ENCODE measurements at places on chromosomes 11 and 22.

GRCh38 chr22:28105413-28105812 lies 186.4 kb upstream of the PITPNB start:
- DNase-seq, result no peak

- no peak for DNase-seq
These were observed 5.5 kb downstream of the ZC3H12C start for GRCh38 chr11:110098645-110099044.

DNA sequence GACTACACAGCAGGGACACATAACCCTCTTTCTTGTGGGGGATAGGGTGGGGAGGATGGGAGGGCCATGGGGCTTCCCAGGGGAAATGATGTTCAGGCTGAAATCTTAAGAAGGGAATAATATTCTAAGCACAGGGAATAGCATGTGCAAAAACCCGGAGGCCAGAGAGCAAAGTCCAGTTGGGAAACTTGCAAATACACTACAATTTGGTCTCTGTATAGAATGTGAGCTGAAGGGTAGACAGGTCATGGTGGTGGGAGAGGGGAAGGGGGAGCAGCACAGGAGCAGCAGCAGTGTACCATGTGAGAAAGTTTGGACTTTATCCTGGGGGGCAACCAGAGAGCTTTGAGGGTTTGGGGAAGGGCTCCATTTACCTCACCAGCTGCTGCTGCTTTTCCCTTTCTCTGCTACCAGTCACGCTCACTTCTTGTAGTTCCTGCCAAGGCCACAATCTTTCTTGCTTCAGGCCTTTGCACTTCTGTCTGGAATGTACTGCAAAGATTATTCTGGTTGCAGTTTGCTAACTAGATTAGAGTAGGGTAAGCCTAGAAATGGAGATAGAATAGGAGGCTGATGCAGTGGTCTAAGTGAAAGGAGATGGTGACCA lies 43.0 kb downstream of the KREMEN1 start:
- no peak for DNase-seq

DNA sequence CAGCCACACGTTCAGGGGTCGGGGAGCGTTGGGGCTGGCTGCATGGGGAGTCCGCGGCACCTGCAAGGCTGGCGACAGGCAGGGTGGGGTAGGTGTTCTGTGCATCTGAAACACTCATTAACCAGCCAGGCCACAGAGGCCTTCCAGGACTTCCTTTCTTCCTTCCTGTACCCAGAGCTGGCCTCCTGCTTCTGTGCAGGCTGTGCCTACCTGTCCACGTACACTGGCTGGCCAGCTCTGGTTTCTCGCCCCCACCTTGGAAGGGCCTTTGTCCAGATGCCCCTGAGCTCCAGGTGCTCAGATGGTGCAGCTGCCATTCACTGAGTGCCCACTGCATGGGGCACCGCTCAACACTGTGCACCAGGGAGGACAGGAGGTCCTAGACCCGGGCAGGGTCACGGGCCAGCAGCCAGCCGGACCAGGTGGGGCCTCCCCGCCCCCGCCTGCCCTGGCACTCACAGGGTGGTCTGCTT lies 15.9 kb downstream of the TTLL12 start:
- no peak for DNase-seq

DNA sequence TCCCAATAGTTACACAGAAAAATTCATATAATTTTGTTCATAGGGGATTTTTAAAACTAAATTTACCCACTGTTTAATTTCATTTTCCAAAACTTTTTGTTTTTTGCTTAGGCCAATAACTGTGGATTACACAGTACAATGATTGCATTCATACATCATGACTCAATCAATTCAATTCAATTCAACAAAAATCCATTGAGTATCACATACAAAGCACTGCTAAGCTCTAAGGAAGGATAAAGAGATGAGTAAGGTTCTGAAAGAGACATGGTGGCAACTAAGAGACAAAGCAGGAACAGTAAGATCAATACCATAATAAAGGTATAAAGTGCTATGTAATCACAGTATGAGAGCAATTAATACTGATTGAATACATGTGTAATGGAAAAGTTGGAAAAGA lies 9.4 kb upstream of the LAYN start:
- DNase-seq, result no peak

GRCh38 chr22:28175730-28176492 lies 256.9 kb upstream of the PITPNB start:
- DNase-seq, result no peak

DNA sequence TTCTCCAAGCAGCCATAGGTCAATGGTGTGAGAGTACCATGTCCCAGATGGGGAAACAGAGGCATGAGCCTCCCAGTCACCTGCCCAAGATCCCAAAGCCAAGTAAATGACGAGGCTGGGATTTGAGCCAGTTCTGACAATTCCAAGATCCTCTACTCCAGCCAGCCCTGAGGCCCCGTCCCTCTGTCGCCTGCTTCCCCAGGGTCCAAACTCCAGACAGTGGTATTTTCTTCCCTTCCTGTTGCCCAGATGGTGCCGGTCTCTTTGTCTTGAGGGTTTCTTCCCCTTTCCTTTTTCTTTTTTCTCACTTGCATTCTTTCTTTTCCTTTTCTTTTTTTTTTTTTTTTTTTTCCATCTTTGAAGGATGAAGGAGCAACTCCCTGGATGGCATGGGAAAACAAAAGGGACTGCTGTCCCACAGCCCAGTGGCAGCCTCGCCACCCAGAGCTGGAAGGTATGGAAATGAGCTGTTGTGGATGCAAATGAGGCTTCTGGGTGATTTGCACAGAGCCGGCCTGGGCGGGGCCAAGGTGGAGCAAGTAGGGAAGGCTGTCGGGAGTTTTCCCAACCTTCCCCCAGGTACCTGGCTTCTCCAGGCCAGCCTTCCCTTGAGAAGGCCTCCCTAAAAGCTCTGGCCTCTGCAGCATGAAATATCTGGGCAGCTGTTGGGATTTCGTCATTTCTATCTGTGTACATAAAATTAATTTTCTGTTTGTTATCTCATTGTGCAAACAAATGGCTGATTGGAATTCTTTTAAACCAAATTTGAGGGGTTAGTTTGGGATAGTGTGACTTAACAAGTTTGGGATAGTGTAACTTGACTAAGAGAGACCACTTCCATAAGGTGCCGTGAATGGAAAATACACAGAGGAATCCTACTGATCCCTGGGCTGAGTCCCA lies 146.8 kb downstream of the MN1 start:
- DNase-seq, result no peak

DNA sequence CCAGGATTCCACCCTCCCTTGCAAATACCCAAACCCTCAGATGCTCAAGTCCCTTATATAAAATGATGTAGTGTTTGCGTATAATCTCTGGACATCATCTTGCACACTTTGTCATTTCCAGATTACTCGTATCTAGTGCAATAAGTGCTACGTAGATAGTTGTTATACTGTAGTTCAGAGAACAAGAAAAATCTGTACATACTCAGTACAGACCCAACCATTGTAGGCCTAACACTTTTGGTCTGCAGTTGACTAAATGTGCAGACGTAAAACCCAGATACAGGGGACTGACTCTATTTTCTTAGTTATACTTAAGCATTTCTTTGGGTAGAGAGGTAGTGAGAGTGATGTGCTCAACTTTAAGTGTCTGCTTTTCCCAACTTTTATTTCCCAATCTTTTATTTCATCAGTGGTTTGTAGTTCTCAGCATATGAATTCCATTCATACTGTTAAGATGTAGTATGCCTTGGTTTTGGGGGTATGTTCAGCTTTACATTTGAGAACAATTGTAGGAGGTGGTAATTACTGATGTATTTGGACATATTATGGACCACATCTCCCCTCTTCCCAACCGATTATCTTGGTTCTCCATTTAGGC lies 43.9 kb downstream of the DDX6 start:
- no peak for DNase-seq

GRCh38 chr22:43885319-43885671 lies 6.5 kb downstream of the PNPLA5 start:
- no peak for DNase-seq

- no peak for DNase-seq
These were observed 23.5 kb upstream of the ARHGAP42 start for GRCh38 chr11:100663583-100663982.

- DNase-seq, result no peak
These were observed 5.1 kb downstream of the MOB2 start for GRCh38 chr11:1481483-1481825.

- no peak for DNase-seq
These were observed 391.5 kb downstream of the CADM1 start for GRCh38 chr11:115112754-115113153.

DNA sequence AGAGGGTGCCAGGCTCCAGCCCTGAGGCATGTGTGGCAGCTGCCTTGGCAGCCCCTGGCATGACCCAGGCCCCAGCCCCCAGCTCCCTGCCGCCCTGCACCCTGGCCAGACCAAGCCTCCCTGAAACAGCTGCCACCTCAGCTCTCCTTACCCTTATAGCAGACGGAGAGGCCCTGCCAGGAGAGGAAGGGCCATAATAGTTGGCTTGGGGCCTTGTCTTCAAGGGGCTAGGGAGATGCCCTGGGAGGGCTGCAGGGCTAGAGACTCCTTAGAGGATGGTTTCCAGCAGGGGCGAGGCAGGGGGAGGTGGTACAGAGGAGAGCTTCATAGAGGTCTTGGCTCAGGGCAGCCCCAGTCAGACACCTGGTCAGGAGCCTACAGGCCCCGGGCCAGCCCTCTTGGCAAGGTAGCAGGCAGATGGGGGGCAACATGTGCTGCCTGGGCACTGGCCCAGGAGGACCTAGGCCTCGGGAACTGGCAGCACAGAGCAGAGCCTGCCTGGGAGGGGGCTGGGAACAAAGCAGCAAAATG lies 13.0 kb downstream of the SMTN start:
- no peak for DNase-seq

- DNase-seq, result no peak
These were observed 14.4 kb downstream of the GRAP2 start for GRCh38 chr22:39915295-39915726.

- no peak for DNase-seq
These were observed 6.6 kb upstream of the SSTR3 start for GRCh38 chr22:37218771-37219411.

GRCh38 chr22:48489551-48490499 lies 1337.8 kb downstream of the BRD1 start:
- DNase-seq, result no peak

DNA sequence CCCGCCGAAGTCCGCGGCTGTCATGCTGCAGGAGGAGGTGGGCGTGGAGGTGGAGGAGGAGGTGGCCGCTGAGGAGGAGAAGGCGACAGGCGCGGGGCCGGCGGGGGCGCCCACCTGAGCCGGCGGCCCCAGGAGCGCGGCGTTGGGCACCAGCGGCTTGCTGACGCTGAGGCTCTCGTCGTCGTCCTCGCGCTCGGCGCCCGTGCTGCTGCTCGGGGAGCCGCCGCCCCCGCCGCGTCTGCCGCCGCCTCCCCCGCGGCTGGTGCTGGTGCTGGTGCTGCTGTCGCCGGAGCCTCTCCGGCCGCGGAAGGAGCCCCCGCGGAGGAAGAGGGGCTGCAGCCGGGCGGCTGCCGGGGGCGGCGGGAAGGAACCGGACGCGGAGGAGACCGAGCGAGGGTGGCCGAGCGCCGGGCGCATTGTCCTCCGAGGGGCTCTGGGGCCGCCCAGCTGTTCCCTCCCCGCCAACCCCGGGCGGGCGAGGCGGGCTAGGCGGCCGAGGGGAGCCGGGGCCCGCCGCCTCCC lies 388 bp downstream of the TMEM121B start:
- no peak for DNase-seq

GRCh38 chr11:56906683-56907148 lies 82.0 kb upstream of the OR5AK2 start:
- no peak for DNase-seq

- DNase-seq, result no peak
These were observed 43.3 kb downstream of the RIBC2 start for GRCh38 chr22:45456811-45457210.

DNA sequence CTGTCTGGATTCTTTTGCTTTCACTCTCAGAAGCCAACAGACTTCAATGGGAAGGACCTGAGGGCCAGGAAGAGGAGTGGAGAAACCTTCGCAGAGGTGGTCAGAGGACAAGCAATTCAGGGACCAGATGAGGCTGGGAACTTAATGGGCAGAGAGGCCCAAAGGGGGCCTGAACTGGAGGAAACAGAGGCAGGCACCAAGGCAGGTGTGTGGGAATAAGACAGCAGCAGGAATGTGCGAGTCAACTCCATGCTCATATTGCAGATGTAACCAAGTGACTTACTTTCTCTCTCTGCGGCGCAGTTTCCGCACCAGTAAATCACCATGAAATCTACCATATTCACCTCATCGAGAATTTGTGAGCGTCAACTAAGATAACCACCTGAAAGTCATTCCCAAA lies 669.1 kb downstream of the NTM start:
- no peak for DNase-seq

GRCh38 chr22:38925571-38926041 lies 31.8 kb upstream of the APOBEC3A start:
- no peak for DNase-seq

DNA sequence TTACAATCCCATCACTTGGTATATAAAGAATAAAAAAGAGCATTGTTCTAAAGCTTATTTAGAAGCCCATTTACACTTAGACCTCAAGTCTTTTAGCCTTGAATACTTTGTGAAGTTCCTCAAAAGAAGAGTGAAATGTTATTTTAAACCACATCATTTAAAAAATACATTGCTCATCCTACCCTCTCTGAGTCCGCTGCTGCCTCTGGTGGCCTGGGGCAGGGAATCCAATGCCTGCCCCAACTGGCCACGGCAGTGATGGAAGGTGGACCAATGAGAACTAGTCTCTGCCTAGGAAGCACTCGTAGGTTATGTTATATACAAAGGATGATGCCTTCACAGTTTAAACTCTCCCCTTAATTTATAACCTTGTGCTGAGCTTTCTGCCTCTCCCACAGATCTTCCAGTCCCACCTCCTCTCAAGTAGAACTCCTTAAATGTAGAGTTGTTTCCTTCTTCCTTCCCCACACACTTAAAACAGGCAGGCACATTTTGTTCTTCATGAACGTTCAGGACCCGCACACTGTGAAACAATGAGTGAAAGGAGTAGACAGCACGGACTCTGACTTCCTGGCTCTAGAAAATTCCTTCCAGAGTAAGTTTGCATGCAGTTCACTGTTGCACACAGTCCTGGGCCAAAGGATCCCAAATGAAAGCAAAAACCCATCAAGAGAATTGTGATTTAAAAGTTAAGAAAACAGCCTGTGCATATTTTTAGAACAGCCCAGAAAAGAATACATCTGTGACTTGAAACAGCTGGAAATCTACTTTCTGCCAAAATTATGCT lies 167.8 kb downstream of the RRAS2 start:
- DNase-seq, result no peak

GRCh38 chr22:22322792-22323191 lies 78.2 kb downstream of the VPREB1 start:
- DNase-seq, result no peak

- DNase-seq, result no peak
These were observed 15.3 kb upstream of the CD82 start for GRCh38 chr11:44550123-44550522.

GRCh38 chr11:534396-535209 lies 773 bp downstream of the HRAS start:
- DNase-seq, result no peak
